Jurkat, Clone E6-1 (cell line): ENCODE measurements at places on chromosomes 5 and 9.
A peak's percentile ranks its signal among the peaks of the same experiment; 100 is the strongest.

- DNase-seq, result peak; percentile 34
These were observed 138.4 kb upstream of the ZNF618 start for GRCh38 chr9:113737517-113738271.

GRCh38 chr9:13529321-13530104 is 250.0 kb upstream of the MPDZ start:
- DNase-seq, result peak; percentile 68

- DNase-seq, result no peak
These were observed 17.3 kb upstream of the MED10 start for GRCh38 chr5:6395621-6396020.

DNA sequence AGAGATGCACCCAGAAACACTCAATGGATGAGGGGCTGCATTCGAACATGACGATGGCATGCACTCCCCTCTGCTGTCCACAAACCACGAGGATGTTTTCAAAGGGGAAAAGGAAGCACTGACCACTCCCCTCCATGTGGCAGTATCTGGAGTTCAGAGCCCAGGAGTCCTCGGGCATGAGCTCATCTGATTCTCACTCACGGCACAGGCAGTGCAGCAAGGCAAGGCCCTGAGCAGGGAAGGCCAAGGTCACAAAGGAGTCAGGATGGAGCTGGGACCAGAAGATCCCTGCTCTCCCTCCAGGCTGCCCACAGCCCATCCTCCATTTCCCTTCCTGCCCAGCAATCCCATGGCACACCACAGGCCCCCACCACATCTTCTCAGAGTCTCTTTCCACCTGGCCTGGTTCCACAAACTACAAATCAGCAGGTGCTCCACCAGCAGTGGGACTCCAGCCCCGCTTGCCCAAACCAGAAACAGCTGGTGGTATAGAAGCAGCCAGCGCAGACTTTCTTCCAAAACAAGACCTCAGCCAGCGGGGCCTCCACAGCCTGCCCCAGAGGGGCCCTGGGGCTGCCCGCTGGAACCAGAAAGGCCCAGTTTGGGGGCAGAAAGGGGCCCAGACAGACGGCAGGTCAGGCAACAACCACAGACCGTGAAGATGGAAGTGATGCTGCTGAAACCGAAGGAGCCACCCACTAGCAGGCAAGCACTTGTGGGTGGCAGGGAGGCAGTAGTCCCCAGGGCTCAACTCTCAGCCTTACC is 12.2 kb downstream of the TNIP1 start:
- no peak for DNase-seq

- no peak for DNase-seq
These were observed 653.7 kb downstream of the TLE1 start for GRCh38 chr9:81035601-81036000.

DNA sequence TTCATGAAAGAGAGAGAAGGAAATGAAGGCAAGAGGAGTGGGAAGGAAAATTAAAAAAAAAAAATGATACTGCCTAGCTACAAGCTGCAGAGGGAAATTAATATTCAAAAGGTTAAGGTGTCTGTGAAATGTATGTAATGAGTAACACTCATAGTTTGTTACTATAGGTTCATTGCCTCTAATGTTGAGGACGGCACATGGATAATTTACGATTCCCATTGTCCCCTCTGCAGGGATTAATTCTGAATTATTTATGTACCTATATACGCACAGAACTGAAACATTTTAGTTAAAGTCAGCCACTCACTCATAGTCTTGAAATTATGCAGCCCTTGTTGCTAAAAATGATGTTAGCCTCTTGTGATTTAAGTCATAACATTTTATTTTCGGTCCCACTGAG is 869.1 kb downstream of the NR2F1-AS1 start:
- DNase-seq, result no peak

GRCh38 chr9:106218854-106219253 is 524.5 kb downstream of the TMEM38B start:
- no peak for DNase-seq

DNA sequence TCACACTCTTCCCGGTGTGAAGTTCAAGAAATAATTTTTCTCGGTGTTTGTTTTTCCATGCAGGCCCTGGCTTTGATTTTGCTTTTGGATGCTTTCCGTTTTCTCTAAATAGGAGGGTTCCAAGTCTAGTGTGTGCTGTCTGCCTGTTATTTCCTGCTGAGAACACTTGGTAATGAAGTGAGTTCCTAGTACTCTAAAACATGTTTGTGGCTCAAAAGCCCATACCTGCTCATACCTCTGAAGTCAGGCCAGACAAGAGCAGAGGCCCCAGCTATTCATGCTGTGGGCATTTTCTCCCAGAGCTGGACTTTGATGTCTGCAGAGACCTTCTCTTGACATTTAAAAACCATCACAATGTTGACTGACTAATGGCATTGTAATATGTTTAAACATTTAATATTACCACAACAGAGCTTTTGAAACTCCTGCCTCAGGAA is 211.2 kb downstream of the GOLPH3 start:
- DNase-seq, result no peak

DNA sequence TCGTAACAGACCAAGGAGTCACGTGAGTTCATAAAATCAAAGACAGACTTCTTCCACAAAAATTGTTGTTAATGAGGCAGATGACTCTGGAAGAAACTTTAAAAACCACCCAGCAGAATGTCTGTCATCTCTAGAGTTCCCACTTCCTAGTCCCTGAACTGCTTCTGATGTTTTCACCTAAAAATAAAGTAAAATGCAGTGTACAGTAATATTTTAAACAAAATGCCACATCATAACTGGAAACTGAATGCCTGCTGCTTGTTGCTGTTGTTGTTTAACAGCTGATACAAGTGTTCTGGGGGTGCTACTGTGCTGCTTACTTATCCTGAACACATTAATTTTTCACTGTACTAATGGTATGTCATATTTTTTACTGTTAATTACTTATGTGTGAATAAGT is 577.2 kb downstream of the MTRR start:
- DNase-seq, result no peak

- DNase-seq, result no peak
These were observed 275.2 kb downstream of the SMARCA2 start for GRCh38 chr9:2290382-2290781.

- DNase-seq, result peak; percentile 81
These were observed at the start of gene SH3RF2 for GRCh38 chr5:145936401-145937131. TSS of gene SH3RF2 (plus strand) at chr5:145936578. CDS start at chr5:145937929, 1,351 bp downstream.

DNA sequence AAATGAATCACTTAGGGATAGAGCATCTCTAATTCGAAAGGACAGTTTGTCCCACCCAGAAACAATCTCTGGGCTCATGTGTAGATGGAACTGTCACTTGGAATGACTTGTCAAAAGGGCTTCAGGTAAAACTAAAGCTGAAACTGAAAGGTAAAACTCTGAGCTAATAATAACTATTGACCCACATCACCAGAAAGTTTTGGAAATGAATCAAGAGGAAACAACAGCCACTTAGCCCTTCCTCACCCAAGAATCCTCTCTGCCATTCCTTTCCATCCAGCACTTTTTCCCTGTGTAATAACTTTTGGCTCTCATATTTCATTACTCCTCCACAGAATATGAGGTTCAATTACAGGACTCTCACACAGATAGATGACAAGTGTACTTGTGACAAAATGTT is 14.0 kb upstream of the GLRX start:
- DNase-seq, result no peak

DNA sequence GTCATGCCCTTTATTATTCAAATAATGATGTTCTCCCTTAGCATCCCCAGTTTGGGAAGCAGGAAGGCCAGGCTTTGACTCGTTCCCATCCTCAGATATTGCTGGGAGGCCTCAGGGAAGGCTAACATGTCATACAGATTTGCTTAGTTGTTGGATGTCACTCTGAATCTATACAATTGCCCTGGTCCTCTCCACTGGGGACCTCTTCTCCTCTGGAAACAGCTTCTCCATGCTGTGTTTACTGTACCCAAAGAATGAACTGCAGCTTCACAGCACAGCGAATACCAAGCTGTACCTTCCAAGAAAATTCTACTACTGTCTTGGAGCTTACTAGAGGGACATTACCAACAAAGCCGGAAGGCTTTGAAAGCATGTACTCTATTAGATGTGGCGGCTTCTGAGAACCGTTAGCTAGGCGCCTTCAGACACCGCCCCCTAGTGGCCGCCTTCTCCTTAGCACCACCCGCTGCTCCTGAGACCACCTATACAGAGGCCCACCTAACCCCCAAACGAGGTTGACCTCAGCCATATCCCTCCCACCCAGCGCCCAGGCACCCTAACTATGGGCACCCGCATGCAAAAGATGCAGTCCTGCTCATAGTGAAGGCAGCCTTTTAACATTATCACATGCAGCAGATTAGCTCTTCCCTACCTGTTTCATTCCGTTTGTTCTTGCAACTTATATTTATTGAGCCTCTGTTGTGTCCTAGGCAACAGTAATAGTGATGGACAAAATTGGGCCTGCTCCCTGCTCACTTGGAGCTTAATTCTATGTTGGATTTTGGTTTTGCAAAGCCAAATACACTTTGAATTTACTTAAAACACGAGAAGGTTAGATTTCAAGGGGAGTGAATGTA is 34.9 kb upstream of the FOXI1 start:
- DNase-seq, result peak; percentile 49

DNA sequence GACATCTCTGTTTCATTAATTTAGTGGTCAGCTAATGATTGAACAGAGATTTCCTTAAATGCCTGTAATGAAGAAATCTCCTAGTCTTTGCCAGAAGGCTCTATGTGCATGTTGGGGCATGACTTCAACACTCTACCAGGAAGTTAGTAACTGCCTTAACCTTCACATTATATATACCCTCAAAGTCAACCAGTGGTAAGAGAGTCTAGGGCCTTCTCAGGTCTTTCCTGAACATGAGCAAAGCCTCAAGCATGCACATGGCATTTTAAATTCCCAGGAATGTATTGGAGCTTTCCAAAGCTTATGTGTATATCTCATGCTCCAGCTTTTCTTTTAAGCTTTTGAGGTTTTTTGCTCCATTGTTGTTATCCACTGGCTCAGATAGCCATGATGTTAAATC is 388.3 kb downstream of the ARRDC3 start:
- DNase-seq, result no peak
